ENCODE measurements at places on chromosomes 7 and 10.

DNA sequence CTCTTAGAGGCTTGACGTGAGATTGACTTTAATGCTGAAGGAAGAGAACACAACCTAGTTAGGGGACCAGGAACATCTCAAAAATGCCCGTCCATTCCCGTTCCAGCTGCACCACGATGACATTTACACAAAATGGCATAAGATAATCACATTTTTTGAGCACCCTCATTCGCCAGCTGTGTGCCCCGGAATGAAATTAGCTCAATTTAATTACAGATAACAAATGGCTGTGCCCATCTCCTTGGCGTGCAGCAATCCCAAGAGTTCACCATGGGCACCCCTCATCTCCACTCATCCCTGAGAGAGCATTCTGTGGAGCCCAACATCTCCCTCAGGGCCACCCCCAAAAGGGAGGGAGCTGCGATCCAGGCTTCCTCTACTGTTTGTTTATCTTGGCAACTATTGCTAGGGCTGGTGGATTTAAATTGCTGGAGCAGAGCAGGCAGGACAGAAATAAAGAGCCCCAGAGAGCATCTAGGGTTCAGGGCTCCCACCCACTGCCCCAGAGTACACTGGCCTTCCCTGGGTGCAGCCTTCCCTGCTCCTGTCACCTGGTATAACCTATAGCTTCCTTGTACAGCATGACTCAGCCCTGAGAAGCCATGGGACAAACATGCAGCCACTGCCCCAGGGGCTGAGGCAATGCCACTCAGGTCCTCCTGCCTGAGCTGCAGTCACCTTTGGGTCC lies 263.5 kb downstream of the ZEB1 start:
- DNase-seq = no peak

- DNase-seq = no peak
Measured at GRCh38 chr10:86693275-86693674, 25.0 kb downstream of the LDB3 start.

- DNase-seq = no peak
Measured at GRCh38 chr7:139640681-139641080, 117.2 kb downstream of the CLEC2L start.

DNA sequence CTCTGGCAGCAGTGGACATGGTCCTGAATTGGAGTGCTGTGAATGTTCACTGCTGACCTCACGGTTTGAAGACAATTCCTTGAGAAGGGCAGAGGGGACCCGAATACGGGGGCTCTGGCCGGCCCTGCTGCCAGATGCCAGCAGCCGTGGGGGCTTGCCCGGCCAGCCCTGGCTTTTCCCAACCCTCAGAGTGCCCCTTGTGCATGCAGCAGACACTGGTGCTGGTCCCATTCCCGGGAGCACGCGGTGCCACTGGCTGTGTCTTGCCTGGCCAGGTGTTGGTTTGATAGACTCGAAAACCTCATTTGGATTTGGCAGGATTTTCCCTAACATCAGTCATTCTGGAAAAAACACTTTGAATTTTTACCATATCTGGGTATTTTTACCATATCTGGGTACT lies 49.1 kb downstream of the LHPP start:
- DNase-seq = no peak

GRCh38 chr10:132593389-132593788 lies 55.8 kb downstream of the INPP5A start:
- no peak for DNase-seq

DNA sequence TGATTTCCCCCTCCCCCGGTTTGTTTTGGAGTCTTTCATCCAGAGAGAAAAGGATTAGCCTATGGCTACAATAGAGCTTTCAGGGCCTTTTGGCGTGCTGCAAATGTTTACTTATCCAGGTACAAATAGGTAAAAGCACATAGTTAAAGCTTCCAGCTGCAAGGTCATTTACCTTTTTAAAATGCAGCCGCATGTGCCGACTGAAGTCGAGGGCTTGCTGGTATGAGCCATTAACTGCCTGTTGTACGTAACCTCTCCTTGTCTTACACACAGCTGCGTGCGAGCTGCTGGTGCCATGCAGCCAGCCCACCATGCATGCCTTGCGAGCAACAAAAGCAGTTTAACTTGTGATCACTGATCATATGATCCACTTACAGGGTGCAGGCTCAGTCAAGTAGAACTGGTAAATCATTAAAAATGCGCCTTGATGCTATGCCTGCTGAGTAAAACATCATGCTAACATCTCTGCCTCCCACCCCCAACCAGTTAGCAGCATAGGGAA lies 866.4 kb downstream of the LRMDA start:
- no peak for DNase-seq

DNA sequence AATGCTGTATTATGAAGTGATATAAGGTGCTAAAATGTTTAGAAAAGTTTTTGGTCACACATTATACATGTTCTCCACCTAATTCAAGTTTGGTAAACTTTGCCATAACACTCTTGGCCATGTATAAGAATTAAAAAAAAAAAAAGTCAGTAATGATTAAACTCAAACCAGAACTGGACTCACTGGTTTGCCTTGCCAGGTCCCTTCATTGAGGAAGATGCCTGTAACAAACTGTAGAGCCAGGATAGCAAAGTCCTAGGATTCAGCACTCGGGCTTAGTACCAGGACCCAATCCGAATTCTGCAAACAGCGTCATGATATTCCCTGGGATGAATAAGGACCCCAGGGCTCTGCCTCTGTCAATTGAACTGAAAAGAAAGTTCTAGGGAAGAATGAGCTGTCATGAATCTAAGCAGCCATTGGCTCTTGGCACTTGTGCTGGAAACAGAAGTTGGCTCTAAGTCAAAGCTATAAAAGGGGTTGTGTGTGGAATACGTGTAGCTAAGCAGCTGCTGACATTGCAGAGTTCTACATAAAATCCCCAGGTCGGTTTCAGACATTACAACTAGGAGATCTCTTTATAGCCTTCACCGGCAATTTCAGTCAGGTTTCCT lies 216.9 kb downstream of the C7orf25 start:
- no peak for DNase-seq

- no peak for DNase-seq
Measured at GRCh38 chr7:38327637-38328036, 54.2 kb upstream of the TARP start.

GRCh38 chr10:74199315-74199714 lies 48.3 kb downstream of the ADK start:
- no peak for DNase-seq

DNA sequence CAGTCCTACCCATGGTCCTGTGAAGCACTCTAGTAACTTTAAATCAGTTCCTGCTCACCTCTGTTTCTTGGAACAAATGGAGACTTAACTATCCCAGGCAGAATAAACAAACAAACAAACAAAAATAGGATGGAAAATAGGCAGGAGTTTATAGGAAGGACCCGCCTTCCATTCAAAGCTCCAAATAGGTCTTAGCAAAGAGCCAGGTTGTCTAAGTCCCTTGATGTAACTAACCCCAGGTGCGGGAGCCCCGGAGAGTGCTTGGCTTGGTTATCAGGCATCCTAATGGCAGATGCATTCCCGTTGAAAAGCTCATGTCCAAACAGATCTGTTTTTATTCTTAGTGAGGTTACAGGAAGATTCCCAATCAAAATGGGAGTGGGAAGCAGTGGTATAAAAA lies 2.2 kb downstream of the IFIT2 start:
- no peak for DNase-seq

DNA sequence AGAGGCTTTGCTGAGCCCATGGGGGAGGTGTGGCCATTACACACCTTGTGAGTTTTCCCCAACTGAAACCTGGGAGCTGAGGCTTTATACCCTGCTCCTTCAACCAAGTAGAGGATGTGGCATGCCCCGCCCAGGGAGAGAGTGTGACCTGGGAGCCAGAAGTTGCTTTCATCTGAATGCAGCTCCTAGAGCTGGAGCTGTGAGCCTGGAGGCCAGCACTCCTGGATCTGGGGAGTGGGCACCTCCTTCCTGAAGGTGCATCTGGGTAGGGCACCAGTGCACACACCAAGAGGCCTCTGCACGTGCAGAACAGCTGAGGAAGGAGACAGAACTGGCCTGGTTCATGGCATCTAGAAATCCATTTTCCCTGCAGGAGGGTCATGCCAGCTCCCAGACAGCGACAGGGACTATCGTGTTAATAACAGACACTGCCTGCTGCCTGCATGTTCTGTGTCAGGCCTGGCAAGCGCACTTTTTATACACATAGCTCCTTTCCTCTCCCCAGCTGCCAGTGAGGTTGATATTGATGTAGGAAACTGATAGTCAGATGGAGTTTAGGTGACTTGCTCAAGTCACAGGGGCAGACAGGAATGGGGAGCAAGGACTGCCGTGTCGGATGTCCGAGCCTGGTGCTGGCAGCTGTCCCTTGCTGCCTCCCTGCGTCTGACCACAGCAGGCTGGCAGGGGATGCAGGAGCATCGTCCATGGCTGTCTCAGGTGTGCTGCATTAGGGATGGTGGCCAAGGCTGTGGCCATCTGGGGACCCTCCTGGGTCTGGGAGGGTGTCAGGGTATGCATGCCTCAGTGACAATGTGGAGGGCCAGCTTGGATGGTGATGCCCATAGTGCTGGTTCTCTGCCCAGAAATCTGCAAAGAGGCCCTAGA lies 189.9 kb upstream of the CXCL12 start:
- no peak for DNase-seq

DNA sequence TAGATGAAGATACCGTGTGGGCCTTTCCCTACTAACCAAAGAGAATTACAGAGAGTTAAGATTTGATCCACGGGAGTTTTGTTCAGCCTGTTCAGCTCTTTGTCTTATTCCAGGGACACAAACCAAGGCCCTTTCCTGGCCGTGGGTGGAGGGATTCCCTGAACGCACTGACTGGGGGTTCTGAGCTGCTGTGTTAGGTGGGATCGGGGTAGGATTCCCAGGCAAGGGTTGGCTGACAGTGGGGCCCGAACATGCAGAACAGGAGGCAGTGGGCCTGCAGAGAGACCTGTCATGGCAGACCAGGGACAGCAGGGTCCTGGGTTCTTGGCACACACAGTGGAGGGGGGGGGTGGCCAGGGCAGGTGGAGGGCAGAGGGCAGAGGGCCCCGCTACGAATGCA lies 89.5 kb upstream of the MKI67 start:
- DNase-seq = no peak

DNA sequence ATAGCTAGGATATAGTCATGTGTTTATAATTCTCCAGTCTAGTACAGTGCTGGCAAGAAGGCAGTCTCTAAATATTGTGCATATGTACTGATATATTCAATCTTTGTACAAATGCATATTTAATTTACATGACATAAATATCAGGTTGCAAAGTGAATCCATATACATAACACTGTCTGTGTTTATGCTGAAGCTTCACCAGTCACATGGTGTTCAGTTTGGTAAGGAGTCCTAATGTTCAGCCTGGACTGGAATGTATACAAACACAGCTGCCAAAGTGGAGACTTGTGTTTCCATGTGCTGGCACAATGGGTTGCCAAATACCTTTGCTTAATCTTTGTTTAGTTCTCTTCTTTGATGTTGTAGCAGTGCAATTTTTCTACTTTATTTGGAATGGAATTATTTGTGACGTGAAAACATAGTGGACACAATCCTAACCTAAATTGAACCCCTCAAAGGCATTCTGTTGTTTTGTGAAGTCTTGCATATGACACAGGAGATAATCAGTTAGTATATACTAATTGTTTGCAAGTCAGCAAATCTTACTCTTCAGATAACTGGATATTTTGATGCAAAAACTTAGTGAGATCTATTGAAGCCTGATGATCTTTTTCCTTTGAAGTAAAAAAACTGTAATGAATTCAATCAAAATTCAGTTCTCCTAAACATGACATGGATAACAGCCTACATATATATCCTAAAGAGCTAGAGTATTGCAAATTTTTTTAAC lies 17.3 kb upstream of the ARL4A start:
- DNase-seq = no peak

DNA sequence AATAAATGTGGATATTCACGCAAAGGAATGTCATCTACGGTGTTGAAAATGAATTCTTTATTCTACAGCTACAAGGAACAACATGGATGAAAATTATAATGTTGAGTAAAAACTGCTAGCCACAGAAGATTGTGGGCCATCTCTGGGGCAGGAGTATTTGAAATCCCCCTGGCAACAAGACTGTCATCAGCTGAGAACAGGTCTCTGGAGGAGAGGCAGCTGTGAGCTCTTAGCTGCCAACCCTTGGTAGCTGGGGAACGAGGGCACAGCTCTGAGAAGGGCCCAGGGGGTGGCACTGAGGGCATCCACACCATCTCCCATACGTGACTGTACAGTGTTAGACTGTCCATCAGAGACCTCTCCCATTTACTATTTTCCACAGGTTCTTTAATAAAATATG lies 340.1 kb upstream of the MGMT start:
- no peak for DNase-seq

GRCh38 chr10:93072713-93073538 lies 767 bp upstream of the CYP26A1 start:
- no peak for DNase-seq

DNA sequence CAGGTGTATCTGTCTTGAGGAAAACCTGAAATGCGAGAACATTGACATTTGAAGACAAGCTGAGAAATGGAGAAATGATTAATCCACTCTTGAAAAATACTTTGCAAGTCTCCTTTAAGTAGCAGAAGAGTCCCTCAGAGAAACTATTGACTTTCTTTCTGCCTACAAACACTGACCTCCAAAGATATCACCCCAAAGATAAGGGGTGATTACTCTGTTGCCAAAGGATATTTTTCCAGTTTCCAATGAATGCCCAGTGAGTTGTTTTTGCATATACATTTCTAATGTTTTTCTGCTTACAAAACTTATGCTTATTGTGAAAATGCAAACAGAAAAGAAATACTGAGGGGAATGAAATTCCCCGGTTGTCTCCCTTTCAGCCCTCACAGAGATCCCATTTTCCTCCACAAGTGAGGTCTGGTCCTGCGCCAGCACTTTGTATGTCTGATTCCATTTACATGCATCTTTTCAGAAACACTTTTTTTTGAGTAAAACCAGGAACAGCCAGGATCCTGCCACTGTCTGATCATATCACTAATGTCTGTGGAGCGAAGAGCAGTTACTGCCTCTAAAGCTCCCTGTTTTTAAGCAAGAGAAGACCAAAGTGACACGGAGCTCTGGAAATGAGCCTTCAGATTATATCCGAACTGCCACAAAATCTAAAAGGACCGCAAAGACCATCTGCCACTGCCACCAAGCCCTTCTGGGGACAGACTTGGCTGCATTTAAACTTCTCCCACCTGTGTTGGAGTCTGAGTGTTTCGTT lies 82.9 kb upstream of the PDCD4 start:
- DNase-seq = no peak

DNA sequence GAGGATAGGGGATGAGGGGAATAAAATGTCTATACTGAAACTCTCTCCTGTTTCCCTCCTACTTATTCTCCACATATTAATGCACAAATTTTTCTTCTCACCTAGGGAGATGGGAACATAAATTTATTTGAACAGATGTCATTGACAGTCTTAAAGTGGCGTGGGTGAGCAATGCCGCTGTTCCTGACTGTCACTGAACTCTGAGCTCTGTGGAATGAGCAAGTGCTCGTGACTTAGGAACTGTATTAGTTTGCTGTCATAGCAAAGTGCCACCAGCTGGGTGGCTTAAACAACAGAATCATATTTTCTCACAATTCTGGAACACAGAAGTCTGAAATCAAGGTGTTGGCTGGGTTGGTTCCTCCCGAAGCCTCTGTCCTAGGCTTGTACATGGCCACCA lies 29.1 kb downstream of the INPP5F start:
- no peak for DNase-seq

Data from effector CD8-positive, alpha-beta T cell (primary cell).